ENCODE measurements at places on chromosomes 12 and 14.

DNA sequence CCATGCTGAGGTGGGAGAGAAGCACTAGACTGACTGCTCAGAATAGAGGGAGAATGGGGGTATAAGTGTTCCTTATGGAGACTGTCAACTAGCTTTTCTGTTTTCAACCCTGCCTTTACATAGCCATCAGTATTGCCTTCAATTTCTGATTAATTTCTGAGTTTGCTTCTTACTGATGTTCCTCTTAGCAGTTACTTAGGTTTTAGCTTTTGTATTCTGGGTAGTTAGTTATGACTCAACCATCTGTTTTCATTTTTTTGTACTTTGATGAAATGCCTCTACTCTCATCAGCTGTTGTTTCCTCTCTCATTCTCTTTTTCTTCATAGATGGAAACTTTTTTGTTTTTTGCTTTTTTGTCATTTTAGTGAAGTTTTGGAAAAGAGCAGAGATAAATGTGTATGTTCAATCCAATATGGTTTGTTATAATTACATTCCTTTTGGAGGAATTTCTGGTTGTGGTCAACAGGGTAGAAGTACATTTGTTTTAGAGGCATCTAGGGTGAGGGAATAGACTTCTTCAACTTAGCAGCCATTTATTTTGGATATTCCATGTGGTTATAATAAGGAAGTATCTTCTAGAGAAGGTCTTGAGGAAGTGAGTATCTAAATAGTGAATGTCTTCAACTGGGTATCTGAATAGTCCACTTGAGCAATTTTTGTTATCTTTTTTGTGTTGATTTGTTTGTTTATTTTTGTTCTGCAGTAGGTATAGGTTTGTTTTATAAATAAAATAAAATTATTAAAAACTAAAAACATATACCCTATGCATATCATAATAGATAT, 29.6 kb downstream of the PMCH start:
- no peaks in the 10 kb centered on the region for H3K27me3 ChIP-seq
- H3K4me3 ChIP-seq: no peak overlapping the region
- DNase-seq: no peak
- no peak overlapping the region for H3K27ac ChIP-seq
- H3K4me1 ChIP-seq: no peaks in the 10 kb centered on the region
- H3K36me3 ChIP-seq: peaks cover 5% of the 10 kb centered on the region

GRCh38 chr12:44433659-44434058, 442.5 kb downstream of the NELL2 start:
- H3K27ac ChIP-seq: no peak overlapping the region
- peaks cover 7% of the 10 kb centered on the region for H3K4me1 ChIP-seq
- no peak overlapping the region for H3K4me3 ChIP-seq
- DNase-seq: no peak
- peaks cover 3% of the 10 kb centered on the region for H3K36me3 ChIP-seq

GRCh38 chr14:83042858-83043257, 1509.2 kb upstream of the SEL1L start:
- H3K27me3 ChIP-seq: no peaks in the 10 kb centered on the region
- DNase-seq: no peak
- no peaks in the 10 kb centered on the region for H3K4me1 ChIP-seq
- no peak overlapping the region for H3K27ac ChIP-seq
- H3K36me3 ChIP-seq: no peaks in the 10 kb centered on the region

- H3K36me3 ChIP-seq: peaks cover 10% of the 10 kb centered on the region
- H3K4me1 ChIP-seq: no peaks in the 10 kb centered on the region
- H3K4me3 ChIP-seq: no peak overlapping the region
- no peaks in the 10 kb centered on the region for H3K27me3 ChIP-seq
These were observed 253.3 kb downstream of the SLC15A4 start for GRCh38 chr12:128570191-128571065.

DNA sequence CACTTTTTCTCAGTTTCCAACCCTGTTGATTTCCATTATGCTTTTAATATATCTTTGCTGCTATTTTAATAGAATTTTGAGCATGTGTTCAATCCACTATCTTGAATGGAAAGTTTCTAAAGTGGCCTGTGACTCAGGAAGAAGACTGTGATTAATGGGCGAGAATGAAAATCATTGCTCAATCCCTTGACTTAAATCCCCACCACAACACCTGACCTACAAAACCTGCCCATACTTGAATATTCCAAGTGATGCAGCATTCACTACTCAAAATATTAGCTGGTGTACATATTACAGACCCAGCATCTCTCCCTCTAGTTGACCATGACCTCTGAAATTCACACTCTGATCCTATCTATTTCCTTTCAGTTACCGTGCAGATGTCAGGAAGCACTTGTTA, 1.3 kb upstream of the OAS3 start:
- H3K27ac ChIP-seq: no peak overlapping the region
- no peak for DNase-seq
- no peaks in the 10 kb centered on the region for H3K36me3 ChIP-seq
- no peak overlapping the region for H3K4me3 ChIP-seq

GRCh38 chr12:25958428-25959070, at the start of gene RASSF8:
RASSF8 (plus strand) TSS chr12:25958682; CDS start chr12:26055344, 96,662 bp downstream.
- peak within 1 kb of the TSS; percentile 97 for H3K4me3 ChIP-seq
- no peaks in the 10 kb centered on the region for H3K27me3 ChIP-seq
- DNase-seq: peak; percentile 79
- H3K36me3 ChIP-seq: peaks cover 9% of the 10 kb centered on the region
- no peak within 1 kb of the TSS for H3K27ac ChIP-seq
- no peaks in the 10 kb centered on the region for H3K4me1 ChIP-seq

DNA sequence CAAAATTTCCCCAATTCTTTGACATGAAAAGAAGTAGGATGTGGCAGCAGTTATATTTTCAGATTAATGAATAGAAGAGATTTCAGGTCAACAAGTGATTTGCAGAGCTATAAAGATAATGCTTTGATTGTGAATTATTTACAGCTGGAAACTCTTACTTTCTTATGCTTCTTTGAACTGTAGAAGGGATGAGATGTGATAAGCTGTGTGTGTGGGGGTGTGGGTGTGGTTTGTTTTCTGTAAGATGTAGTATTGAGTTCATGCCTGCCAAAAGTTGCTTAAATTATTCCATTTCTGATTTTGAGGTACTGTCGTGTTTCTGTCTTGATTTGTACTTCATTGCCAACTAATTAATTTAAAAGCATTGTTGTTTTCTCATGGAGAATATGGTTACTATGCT, 22.7 kb downstream of the AEBP2 start:
- no peak overlapping the region for H3K4me3 ChIP-seq
- H3K27me3 ChIP-seq: no peaks in the 10 kb centered on the region
- peaks cover 4% of the 10 kb centered on the region for H3K4me1 ChIP-seq

GRCh38 chr14:37903343-37904191, 304.1 kb upstream of the SSTR1 start:
- no peak overlapping the region for H3K27ac ChIP-seq
- no peaks in the 10 kb centered on the region for H3K36me3 ChIP-seq
- H3K4me1 ChIP-seq: no peaks in the 10 kb centered on the region
- H3K4me3 ChIP-seq: no peak overlapping the region

- peaks cover 21% of the 10 kb centered on the region for H3K4me1 ChIP-seq
- DNase-seq: no peak
- H3K36me3 ChIP-seq: no peaks in the 10 kb centered on the region
- H3K27me3 ChIP-seq: no peaks in the 10 kb centered on the region
- no peak overlapping the region for H3K4me3 ChIP-seq
- no peak overlapping the region for H3K27ac ChIP-seq
These were observed 25.3 kb downstream of the NUAK1 start for GRCh38 chr12:106113446-106113823.

GRCh38 chr12:12583510-12584178, 21.0 kb upstream of the DUSP16 start:
- no peak overlapping the region for H3K27ac ChIP-seq
- no peaks in the 10 kb centered on the region for H3K27me3 ChIP-seq
- H3K4me3 ChIP-seq: no peak overlapping the region
